Amniotic stem cell (primary cell): ENCODE measurements at places on chromosomes 12 and 14.

- DNase-seq = no peak
Measured at GRCh38 chr12:2356601-2357125, 303.9 kb downstream of the CACNA1C start.

DNA sequence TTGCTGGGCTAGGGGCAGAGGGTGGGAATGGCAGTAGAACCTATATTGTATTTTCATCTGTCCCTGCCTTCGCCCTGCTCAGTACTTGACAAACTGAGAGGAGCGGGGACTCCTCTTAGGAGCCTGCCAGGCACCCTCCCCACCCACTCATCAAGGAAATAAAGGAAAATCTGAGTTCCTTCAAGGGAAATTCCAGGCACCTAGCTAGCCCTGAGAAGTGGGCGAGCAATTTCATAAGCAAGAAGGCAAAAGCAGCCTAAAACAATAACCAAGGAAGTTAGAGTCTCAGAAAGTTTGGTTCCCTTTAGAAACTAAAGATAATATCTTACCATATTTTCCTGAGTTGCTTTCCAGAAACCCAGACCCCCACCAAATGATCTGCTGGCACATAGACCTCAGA, 10.6 kb upstream of the PLEKHD1 start:
- no peak for DNase-seq

DNA sequence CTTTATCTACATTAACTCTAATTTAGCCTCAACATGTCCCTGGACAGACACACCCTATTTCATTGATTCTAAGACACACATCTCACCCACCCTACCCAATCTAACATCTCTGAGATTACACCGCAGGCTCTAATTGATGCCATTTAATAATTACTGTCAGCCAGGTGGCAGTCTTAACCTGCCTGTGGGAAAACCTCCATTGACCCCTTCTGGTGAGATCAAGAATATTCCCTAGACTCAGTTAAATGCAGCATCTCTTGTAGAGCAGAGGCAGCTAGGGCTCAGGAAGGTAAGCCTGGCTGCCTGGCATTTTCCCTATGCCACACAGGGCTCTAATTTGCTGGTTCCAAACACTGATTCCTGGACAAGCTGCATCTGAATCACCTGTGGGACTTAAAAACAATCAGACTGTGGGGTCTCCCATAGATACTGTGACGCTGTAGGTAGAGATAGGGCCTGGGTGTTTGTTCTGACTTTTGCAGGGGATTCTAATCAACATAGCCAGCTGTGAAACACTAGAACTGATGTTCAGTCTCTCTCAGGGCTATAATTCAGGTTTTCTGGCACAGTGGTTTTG, 14.3 kb downstream of the MCRS1 start:
- DNase-seq = no peak

- DNase-seq = peak; percentile 84
Measured at GRCh38 chr14:21557084-21557901, 22.6 kb downstream of the OR10G3 start.

DNA sequence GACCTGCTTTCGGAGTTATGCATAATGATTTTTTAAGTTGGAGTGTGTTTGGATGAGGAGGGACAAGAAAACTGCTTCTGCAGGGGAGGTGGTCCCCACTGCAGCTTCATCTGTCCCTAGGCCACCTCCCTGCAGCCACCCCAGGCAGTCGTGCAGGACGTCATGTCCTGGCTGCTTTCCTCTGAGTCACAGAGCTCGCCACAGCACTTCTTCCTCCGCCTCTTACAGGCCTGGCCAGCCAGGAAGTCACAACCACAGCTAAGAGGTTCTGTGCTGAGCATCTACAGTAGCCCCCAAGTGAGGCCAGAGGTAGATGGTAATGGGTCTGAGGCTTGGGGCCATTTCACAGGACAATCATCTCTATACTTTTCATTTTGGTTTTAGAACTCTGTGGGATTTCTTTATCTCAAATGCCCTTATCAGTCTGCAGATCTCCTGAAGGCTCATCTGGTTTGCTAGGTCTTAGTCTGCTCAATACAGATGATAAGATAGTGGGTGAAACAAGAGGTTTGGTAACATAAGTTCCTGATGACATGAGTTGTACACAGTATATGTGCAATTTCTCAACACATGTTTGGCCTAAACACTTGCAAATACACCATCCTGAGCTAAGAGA, 106.4 kb downstream of the ARF6 start:
- peak; percentile 59 for DNase-seq

DNA sequence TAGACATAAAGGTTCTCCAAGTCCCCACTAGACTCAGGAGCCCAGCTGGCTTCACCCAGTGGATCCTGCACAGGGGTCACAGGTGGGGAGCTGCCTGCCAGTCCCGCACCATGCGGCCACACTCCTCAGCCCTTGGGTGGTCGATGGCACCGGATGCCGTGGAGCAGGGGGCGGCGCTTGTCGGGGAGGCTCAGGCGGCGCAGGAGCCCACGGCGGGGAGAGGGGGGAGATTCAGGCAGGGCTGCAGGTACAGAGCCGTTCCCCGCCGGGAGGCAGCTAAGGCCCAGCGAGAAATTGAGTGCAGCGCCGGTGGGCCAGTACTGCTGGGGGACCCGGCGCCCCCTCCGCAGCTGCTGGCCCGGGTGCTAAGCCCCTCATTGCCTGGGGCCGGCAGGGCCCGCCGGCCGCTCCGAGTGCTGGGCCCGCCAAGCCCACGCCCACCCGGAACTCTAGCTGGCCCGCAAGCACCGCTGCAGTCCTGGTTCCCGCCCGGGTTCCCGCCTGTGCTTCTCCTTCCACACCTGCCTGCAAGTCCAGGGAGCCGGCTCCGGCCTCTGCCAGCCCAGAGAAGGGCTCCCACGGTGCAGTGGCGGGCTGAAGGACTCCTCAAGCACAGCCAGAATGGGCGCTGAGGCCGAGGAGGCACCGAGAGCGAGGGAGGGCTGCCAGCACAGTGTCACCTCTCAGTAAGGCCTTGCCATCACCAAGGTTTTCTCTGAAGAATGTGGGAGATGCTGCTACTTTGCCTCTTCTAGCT, 58.4 kb upstream of the PPP1R12A start:
- DNase-seq = no peak

GRCh38 chr12:93299262-93299846, 78.4 kb upstream of the NUDT4 start:
- no peak for DNase-seq

- peak; percentile 27 for DNase-seq
Measured at GRCh38 chr14:65222440-65222858, 120.1 kb upstream of the MAX start.

GRCh38 chr14:68518761-68519670, 273.9 kb downstream of the ZFP36L1 start:
- DNase-seq = no peak

DNA sequence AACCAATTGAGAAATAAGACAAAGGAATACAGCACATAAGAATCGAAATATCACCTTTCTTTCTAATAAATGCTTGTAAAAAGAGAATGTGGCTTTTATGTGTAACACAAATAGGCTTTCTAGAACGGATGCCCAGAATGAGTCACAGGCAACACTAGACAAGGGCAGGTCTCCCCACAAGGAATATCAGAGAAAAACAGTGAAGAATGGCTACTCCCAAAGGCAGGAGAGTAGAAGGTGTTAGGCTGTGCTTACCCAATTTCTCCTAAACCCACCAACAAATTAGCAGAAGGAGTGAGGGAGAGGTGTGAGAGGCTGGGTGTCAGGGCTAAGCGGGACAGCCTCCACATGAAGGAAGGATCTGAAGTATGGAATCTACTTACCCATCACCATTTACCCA, 55.2 kb downstream of the GALNT4 start:
- DNase-seq = peak; percentile 34

DNA sequence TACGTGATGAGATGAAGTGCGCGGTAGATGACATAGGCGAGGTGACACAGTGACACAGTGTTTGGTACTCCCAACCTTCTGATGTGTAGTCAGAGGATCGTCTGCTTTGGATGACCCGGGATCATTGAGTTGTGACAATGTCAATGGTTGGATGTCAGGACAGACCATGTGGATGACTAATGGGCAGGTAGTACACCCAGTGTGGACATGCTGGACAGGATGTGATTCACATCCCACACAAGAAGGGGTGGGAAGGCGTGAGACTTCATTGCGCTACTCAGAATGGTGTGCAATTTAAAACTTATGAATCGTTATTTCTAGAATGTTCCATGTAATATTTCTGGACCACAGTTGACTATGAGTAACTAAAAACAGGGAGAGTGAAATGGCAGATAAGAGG, 23.8 kb downstream of the MAP3K9 start:
- DNase-seq = no peak

DNA sequence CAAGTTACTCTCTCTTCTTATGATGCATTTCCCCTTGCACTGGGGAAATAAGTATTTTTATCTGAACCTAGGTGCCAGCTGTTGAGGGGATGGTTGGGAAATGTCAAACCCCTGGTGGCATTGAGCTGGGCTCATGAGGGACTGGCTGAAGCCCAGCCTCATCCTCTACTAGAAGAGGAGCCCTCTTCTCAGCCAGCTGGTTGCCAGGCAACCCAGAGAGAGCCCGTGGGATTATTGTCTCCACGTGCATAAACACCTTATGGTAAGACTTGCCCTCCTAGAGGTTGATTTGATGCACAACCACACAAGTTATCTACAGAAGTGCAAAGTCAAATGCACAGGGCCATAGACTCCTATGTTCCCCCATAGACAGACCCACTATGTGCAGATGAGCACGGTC, 89.8 kb downstream of the WSCD2 start:
- no peak for DNase-seq

DNA sequence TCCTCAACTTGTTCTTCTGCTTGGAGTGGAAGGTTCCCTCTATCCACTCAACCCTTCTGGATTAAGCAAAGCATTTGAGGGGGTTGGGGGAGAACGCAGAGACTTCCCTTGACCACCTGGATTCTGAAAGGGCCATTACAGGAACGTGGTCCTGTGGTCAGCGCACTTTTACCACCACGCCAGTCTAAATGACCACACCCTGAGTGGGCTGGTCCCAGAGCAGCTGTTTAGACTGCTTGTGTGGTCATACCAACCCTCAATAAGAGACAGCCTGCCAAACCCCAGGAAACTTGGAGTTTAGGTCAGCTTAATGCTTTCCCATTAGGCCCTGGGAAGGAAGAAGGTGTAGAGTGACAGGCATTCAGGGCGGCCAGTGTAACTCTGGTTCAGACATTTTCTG, 165.5 kb upstream of the ATP2B1 start:
- DNase-seq = no peak

GRCh38 chr12:128510511-128510910, 243.5 kb downstream of the TMEM132C start:
- DNase-seq = no peak

DNA sequence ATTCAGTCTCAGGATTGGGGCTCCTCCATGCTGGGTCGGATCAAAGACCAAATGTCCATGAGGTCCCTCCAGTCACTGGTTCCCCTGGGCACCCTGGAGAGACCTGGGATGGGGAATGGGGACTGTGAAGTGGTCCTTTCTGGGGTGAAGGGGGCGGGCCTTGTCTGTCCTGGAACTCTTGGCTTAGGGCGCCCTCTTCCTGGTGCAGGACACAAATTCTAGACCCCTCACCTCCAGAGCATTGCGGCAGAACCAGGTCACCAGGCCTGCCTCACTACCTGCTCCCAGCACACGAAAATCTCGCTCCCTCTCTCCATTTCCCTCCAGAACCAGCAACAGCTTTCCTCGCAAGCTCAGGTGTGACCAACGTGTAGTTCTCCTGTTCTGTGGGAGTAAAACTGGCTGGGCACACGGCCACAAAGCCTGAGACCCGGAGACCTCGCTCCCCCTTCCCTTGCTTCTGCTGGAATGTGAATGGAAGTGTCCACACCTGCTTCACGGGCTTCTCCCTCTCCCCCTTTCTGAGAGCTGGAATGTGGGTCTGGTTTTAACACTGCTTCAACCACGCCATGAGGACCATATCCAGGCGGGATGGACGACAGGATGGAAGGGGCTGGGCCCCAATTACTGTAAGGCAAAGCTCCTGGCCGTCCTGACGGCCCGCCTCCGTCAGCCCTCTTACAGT, 112.7 kb downstream of the SCARB1 start:
- DNase-seq = no peak

DNA sequence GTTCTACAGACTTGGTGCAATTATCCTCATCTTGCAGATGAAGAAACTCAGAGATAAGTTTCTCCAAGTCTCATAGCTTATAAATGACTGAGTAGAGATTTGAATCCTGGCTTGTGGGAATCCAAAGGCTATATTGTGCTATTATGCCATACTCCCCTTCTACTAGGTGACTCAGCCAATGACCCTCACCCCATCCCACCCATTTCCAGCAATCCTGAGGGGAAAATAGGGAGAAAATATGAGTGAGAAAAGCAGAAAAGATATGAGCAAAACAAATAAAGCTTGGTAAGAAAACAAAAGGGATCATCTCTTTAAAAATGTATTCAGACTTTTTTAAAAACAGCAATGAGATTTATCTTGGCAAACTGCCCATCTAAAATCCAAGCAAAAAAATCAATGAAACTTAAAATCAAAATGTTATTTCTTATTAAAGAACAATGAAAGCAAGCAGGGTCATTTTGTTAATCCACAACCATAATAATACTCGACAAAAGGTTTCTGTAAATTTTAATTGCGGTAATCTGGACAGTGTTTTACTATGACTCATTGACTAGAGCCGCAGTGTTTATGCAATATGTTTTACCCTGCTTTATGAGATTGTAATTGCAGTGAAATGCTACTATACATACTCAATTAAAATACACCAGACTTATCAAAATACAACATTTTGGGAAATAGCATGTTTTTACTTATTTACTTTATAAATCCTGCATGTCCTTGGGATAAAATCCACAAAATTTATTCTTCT, 13.1 kb upstream of the LGR5 start:
- DNase-seq = no peak

DNA sequence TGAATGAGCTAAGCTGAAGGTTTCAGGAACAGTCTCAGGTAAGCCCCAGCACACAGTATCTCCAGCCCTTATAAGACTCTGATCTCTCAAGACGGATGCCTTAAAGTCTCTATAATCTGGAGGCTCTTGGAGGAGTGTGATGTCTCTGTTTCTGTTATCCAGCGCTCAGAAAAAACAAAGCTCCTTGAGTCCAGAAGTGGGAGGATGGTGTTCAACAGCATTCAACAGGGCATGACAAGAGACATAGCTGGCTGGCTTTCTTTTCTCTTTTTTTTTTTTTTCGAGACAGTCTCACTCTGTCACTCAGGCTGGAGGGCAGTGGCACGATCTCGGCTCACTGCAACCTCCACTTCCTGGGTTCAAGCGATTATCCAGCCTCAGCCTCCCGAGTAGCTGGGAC, 31.6 kb upstream of the TESC start:
- DNase-seq = no peak

- no peak for DNase-seq
Measured at GRCh38 chr12:79747274-79747673, 56.5 kb upstream of the PAWR start.

GRCh38 chr14:72850360-72850759, 43.5 kb downstream of the DPF3 start:
- no peak for DNase-seq
